ENCODE measurements at places on chromosomes 2 and 18.

GRCh38 chr2:127004893-127005600, 101.9 kb downstream of the BIN1 start:
- no peak for DNase-seq

DNA sequence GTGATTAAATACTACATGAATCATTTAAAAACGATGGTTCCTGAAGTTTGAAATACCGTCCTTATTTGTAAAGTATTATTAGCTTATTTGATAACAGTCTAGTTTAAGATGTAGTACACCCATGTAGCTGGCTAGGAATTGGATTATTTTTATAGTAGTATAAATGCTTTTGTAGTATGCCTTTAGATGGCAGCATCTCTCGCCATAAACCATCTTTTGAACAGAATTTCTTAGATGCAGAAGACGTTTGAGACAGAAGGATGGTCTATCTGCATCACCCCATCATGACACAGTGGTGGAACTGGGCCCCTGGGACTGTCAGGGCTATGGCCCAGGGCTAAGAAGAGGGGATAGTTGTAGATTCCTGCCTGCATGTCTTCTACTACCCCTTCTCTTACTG, 152.7 kb downstream of the WDSUB1 start:
- DNase-seq = no peak

- DNase-seq = no peak
These were observed 101.0 kb upstream of the DNER start for GRCh38 chr2:229815342-229815741.

GRCh38 chr2:37698931-37699481, 27.6 kb upstream of the CDC42EP3 start:
- no peak for DNase-seq

DNA sequence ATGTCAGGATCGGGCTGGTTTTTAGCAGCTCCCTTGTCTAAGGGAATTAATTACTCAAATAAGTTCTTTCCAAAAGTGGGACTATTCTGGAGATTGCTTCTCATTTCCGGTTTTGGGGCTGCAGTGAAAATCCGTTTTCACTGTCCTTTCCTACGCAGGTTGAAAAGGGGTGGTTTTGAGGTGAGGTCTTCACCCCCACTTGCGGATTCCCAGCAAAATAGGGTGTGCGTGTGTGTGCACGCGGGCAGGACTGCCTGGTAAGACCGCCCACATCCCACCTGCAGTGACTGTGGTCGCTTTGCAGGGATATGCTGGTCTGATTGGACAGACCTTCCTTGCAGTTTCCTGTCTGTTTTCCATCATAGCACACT, 472 bp upstream of the PLEKHM3 start:
- no peak for DNase-seq

- no peak for DNase-seq
These were observed 889 bp downstream of the ZC3H15 start for GRCh38 chr2:186486651-186487647.

DNA sequence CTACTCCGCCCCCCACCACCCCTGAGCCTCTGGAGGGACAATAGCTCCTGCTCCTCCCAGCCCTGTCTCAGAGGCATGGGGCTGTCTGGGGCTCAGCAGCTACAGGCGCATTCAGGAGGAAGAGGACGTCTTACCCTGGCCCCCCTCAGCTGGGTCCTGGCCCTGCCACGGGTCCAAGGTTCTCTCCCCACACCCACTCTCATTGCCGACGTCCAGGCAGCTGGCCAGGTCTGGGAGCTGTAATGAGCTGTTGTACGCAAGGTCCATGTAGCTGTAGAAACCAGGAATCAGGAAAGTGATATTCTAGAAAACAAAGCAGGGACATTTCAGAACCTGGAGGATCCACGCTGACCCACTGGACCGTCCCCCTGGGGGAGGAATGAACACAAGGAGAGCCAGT, 13.5 kb downstream of the PASK start:
- DNase-seq = no peak

DNA sequence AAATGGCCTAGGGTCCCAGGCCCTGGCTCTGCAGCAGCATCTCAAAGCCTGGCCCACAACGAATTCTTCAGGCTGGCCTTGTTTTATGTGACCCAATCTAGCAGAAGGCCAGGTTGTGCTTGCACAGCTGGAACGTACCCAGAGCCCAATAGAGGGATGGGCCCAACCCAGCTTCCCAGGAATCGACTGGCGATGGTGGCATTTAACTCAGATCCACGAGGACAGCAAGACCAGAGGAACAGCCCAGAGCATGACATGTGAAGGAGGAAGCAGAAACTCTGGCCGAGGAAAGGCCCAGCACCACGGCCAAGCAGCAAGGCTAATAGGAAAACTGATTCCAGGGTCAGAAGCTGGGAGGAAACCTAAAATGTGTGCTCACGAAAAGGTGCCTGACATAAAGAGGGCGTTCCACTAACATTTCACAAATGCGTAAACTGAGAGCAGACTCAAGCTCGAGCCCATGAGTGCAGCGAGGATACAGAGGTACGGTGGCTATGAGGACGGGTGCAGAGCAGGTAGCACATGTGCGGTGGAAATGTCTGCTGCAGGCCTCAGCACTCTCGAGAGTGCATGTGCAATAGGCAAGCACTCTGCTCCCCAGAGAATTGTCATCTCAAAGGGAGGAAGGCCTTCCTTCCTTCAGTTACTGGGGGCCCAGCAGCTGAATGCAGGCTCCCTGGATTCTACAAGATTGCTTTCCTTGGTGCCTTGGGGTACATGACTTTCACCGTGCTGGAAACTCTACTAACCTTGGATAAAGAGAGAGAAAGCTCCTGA, 156.9 kb upstream of the GLI2 start:
- no peak for DNase-seq

DNA sequence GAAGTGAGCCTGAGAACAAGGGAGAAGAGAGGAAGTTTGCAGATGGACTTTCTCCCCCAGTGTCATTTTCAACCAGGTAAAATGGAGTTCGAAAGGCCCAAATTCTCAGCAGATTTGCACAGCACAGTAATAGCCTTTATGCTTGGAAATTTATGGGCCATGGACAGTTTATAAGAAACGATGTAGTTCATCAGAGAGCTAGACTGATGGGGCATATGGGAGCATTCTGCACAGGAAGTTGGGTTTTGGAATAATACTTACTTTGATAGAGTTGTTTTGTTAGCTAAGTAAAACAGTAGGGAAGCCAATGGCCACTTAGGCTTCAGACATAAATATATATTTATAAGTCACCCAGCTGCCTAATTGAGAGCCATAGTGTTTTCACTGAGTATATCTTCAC, 169.4 kb downstream of the MEIS1 start:
- no peak for DNase-seq

DNA sequence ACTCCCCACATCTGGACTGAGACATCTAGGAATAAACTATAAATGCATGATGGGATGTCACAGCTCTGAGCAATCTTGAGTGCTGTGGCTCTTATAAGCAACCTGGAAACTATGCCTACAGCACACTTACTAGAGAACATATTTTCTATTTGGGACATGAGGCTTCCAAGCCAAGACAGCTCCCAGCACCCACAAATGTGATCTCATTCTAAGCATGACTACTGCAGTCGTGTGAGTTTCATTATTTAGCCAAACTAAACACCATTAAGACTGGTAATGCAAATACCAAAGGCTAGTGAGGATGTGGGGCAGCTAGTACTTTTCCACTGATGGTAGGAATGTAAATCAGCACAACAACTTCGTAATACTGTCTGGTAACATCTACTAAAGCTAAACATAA, 72.5 kb downstream of the RTTN start:
- DNase-seq = no peak

- no peak for DNase-seq
These were observed 129.7 kb downstream of the LRP2 start for GRCh38 chr2:169232551-169233154.

- no peak for DNase-seq
These were observed 13.2 kb downstream of the MAP4K4 start for GRCh38 chr2:101710471-101711318.
